ENCODE measurements at places on chromosomes 16 and 17.

DNA sequence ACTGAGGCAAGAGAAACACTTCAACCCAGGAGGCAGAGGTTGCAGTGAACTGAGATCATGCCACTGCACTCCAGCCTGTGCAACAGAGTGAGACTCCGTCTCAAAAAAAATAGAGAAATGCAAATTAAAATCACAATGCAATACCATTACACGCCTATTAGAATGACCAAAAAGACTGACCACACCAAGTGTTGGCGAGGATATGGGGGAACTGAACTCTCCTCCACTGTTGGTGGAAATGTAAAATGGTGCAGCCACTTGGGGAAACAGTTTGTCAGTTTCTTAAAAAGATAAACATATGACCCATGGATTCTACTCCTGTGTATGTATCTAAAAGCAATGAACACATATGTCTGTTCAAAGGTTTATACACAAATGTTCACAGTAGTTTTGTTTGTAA, 204.8 kb downstream of the MRTFB start:
- DNase-seq: no peak

- DNase-seq: no peak
Observed at GRCh38 chr16:62573466-62573865, 537.2 kb upstream of the CDH8 start.

DNA sequence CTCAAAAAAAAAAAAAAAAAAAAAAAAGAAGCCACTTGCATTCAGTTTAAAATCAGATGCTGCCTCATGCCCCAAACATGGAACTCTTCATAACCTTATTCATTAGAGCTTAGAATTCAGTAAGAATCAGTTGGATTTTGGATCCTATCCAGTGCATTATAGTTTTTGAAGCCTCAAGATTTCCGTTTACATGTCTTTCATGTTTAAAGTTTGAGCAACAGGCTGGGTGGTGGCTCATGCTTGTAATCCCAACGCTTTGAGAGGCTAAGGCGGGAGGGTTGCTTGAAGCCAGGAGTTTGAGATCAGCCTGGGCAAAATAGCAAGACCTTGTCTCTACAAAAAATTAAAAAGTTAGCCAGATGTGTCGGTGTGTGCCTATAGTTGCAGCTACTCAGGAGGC, 55.0 kb downstream of the SNTB2 start:
- no peak for DNase-seq

GRCh38 chr17:43011728-43012472, 5.3 kb downstream of the IFI35 start:
- no peak for DNase-seq

- DNase-seq: no peak
Observed at GRCh38 chr16:898216-898615, 72.6 kb downstream of the LMF1 start.

DNA sequence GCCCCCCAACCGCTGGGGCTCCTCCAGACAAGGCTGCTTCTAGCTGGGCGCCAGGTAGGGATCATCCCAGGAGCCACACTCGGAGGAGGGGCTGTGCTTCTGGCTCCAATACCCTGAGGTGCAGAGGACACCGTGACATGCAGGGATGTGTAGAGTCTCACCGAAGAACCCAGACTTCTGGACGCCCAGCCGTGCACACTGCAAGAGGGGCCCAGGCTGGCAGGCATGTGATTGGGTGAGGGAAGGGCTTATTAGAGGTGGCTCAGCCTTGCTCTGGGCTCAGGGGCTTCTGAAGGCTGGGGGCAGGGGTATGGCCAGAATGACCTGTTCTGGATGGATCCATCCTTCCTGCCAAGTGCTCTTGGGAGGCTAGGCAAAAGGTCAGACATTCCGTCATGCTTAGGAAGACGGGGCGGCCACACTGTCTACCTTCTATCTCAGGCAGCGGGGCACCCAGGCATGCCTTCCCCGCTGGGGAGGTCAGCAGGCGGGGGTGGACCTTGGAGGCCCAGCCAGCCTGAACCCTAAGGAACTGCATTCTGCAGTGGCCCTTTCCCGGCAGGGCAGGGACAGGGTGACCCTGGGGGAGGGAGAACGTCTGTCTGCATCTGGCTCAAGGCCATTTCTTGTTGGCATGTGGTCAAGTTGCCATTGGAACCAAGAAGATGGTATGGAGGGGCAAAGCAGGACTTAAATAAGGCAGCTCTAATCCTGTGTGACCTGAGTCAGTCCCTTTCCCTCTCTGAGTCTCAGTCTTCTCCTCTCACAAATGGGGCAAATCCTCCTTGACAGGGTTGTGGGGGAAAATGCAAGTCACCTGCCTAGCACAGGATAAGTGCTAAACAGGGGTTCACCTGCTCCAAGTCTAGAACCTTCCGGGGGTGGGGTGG, 5.8 kb upstream of the ADGRG1 start:
- DNase-seq: no peak

DNA sequence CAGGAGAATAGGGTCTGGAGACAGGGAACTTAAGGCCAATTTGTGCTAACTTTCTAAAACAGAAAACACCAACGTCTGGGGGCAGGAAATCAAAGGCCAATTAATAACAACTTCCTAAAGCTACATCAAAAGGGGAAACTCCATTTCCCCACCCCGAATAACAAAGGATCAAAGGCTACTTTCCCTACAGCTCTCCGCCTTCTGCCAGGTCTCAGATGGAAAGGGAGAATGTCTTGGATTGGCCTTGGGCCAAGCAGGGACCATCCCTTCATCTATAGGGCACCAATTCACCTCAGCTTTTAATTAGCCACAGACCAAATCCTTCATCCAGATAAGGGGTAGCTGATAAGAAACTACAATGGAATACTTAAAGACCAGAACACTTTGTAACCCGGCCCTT, 116.9 kb upstream of the ZKSCAN2 start:
- DNase-seq: no peak

- no peak for DNase-seq
Observed at GRCh38 chr17:44308865-44309264, 464 bp downstream of the RUNDC3A start.

DNA sequence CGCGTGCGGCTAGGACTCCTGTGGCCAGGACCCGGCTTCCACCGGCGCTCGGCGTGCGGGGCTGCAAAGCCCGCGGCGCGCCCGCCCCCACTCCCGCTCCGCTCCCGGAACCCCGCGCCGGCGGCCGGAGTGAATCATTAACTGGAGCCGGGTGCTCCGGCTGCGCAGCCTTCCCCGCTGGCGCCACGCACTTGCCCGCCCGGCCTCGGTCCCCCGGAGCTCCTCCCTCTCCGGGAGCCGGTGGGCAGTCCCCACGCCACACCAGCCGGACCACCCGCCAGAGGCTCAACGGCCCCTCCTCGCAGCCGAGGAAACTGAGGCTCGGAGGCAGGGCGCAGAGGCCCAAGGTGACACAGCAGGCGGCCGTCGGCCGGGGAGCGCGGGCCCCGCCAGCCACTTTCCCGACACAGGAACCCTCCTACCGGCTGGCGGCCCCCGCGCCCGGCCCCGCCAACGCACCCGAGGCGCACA, 580 bp downstream of the BCAR1 start:
- no peak for DNase-seq

GRCh38 chr16:79328402-79329165, 272.0 kb downstream of the MAF start:
- no peak for DNase-seq

GRCh38 chr16:46695937-46696336, 6.5 kb downstream of the ORC6 start:
- DNase-seq: no peak

DNA sequence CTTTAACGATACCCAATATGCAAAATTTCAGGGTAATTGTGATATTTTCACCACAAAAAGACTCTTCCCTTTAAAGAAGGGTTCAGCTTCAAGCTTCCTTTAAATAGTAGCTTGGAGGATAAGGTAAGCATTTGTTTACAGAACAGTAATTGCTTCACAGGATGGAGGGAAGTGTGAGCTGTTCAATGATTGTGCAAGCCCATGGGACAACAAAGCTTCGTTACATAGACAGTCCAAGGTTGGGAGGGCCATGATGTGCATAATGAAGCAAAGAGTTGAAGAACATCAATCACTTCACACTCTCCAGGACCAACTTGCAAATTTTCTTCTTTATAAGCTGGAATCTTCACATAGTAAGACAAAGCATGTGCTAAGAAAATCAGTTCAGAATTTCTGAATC, 145.0 kb upstream of the ASIC2 start:
- DNase-seq: no peak

GRCh38 chr17:43768382-43768781, 9.8 kb upstream of the SOST start:
- no peak for DNase-seq

GRCh38 chr17:70238646-70239045, 69.3 kb downstream of the KCNJ2 start:
- no peak for DNase-seq

DNA sequence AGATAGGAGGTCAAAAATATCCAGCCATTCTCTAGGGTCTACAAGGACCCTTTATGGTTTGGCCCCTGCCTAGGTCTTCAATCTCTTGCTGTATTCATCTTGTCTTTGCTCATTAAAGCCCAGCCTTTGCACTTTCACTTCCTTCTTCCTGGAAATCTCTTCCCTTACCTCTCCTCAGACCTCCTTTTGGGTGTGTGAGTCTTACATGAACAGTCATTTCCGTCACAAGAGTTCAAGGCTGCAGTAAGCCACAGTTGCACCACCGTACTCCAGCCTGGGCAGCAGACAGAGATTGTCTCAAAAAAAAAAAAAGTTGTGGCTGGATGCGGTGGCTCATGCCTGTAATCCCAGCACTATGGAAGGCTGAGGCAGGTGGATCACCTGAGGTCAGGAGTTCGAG, 6.0 kb upstream of the ATP1B2 start:
- no peak for DNase-seq

DNA sequence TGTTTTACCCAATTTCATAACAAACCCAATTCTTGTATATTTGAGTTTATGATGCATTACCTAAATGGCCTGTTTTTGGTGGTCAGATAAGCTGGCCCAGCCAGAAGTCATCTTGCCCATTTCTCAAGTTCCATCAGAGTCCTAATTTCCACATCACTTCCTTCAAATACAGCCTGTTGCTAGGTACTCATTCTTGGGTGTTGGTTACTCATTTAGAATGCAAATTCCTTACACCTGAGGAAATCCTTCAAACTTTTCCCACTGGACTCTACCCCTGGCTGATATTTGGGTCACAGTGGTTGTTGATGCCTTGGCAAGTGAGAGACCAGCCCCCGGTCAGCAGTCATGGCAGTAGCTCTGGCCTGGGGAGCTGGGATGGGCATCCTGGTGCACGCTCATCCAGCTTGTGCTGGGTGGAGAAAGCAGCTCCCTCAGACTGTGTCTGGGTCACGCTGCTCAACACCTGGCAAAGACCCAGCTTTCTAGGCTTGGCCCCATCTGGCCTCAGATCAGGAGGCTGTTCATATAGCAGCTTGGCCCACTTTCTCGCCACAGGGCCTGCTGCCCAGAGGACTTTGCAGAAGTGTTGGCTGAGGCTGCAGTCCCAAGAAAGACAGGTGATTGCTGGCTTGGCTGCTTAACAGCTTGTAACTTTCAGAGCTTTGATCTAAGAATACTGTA, 25.8 kb downstream of the WSB1 start:
- DNase-seq: peak; percentile 50

DNA sequence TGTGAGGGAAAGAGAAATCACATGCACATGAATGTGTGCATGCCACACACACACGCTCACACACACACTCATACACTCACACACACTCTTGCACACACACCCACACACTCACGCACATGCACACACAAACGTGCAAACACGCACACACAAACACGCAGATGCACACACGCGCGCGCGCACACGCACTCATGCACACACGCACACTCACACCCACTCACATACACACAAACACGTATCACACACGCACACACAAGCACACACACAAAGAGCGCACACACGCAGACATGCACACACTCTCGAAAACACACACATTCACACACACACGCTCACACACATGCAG, 72.2 kb downstream of the GAS7 start:
- no peak for DNase-seq

DNA sequence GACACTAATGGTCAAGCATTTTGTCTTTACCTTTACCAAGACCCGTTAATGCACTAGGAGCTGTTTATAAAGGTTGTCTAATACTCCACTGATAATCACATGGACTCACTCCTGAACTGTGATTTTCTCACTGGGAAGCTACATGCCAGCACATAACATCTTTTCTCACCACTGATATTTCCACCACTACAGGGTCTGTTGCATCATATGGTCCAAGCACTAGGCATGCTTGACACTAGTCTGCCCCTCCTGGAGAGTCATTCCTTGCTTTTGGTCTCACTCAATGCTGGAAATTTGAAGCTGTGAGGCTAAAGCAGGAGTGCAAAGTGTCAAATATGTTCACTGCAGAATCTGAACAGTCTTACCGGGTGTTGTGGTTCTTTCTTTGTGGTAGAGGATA, 1576.8 kb downstream of the CDH8 start:
- DNase-seq: no peak

DNA sequence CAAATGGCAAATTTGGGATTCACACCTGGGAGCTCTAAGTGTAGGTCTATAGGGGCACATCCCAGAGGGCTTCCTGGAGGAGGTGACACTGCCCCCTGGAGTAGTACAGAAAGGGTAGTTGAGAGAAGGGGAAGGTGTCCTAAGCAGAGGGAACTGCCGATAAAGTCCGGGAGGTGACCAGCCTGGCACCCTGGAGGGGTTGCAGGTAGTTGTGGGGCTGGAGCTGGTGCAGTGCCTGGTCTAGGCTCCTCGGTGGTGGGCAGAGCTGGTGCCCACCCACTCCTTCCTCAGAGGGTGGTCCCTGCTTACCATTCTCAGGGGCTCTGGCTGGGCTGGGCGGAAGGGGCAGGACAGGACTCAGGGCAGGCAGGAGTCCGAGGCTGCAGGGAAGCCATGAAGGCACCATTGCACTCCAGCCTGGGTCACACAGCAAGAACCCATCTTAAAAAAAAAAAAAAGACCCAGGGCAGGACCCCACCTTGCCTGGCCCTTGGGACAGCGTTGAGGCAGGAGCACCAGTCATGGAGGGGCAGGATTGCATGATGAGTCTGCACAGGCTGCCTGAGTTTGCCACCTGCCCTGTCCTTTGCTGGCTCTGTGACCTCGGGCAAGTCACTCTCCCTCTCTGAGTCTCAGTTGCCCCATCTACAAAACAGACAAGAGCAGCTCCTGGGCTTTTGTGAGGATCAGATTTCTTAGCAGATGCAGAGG, 43.8 kb downstream of the LAT start:
- peak; percentile 59 for DNase-seq

GRCh38 chr17:79975498-79976134, 60.1 kb downstream of the TBC1D16 start:
- DNase-seq: no peak

DNA sequence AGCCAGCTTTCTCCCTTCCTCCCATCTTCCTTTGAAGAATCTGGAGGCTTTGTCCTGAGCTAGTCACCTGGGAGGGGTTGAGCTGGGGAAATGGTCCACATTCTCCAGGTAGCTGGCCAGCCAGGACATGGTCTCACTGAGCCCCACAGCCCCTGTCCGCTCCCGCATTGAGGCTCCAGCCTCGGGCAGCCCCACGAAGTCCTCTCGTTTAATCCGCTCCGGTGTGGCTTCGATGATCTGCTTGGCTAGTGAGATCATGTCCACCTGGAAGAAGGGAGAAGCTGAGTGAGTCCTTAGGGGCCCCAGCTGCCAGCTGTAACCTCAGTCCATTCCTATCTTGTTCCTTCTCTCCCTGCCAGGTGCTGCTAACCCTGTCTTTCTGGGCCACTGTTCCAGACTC, 2.7 kb upstream of the SPAG7 start:
- no peak for DNase-seq

Measured in activated CD8-positive, alpha-beta memory T cell treated with anti-CD3 and anti-CD28 coated beads for 24 hours (primary cell).